ENCODE measurements at places on chromosomes 13 and 19.

DNA sequence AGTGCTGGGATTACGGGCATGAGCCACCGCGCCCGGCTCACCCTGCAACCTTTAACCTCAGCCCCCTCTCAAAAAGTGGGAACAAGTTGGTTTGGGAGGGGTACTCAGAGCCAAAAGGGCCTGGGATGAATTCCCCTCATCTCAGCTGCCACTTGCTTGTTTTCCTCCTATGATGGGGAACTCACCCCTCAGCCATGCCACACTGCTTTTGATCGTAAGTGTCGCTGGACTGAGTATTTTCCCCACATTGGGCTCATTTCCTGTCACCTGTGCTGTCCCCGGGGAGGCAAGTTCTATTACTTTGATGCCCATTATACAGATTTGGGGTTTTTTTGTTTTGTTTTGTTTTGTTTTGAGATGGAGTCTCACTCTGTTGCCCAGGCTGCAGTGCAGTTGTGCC, 6.5 kb downstream of the R3HDM4 start:
- DNase-seq, result no peak

DNA sequence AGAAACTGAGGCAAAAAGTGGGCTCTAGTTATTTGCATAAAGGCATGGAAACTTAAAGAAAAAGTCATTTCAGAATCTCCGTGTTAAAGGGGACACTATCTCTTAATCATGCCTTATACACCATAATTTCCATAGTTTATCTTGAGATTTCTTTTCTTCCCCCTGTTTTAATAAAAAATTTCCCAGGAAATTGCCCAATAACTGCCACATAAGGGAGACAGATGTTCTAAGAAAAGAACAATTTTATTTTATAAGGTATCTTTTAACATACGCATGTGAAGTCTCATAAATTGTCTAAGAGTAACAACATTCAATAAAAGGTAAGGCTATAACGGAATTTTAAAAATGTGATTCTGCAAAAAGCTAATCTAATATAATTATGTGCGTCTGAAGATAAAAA, 371.3 kb downstream of the IRS2 start:
- DNase-seq, result no peak

DNA sequence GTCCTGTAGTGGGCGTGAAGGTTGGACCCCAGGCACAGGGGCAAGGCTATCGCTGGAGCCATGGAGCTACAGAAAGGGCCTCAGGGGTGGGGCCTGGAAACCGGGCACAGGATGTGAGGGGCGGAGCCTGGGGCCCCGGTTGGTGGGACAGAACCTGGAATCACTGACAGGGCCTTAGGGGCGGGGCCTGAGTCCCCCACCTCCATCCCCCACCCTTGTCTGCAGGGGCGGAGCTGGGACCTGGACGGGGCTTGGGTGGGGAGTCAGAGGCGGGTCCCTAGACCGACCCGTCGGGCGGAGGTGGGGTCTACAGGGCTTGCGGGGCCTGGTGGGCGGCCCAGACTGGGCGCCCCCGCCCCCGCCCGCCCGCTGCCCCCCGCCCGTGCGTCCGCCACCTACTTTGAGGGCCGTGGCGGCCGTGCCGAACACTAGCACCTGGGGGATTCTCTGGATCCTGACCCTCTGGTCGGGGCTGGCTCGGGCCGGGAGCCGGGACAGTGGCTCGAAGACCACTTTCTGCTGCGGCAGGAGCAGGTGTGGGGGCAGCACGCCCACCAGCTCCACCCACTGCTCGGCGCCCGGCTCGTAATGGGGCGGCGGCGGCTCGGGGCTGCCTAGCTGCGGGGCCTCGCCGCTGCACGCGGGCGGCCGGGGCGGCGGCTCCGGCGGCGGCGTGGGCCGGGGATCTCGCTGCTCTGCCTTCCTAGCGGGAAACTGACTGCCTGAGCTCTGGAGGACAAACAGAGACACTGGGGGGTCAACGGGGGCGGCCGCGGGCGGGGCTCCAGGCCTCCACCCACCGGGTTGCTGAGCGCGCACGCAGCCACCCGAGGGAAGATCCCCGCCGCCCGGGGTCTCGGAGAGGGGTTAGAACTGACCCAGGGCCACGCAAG, 26.3 kb downstream of the DCAF15 start:
- DNase-seq, result peak; percentile 46

DNA sequence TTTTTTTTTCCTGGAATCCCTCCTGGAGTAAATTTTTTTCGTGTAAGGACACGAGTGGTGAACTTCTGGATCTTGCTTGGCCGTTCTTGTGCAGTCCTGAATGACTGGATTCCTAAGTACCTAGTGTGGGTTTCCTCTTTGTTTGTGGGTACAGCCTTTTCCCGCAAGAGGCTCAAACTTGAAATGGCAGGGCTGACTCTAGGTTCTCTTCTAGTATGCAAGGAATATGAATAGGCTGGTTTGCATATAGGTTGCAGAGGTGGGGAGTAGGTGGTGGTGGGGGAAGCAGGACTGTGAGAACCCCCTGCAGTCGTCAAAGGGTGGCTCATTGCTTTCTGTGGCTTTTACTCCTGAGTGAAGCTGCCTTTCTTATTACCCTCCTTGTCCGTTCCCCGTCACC, 13.6 kb downstream of the UBAC2 start:
- no peak for DNase-seq

GRCh38 chr19:48642862-48643261, 3.1 kb downstream of the CA11 start:
- no peak for DNase-seq

DNA sequence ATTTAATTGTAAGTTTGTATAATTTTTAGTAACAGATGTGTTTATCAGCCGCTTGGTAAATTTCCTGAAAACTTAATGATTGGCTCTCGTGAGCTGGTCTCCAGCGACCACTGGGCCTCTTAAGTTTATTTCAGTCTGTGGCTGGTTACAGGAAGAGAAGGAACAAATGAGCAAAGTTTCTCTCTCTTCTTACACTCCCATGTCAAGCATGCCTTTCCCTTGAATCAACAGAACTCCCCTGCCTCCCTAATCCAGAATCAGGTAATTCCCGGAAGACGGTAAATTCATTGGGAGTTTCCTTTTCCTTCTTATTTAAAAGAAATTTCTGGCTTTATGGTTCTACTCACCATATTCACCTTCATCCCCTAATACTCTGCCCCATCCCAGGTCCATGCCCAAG, 52.5 kb upstream of the POMP start:
- no peak for DNase-seq

DNA sequence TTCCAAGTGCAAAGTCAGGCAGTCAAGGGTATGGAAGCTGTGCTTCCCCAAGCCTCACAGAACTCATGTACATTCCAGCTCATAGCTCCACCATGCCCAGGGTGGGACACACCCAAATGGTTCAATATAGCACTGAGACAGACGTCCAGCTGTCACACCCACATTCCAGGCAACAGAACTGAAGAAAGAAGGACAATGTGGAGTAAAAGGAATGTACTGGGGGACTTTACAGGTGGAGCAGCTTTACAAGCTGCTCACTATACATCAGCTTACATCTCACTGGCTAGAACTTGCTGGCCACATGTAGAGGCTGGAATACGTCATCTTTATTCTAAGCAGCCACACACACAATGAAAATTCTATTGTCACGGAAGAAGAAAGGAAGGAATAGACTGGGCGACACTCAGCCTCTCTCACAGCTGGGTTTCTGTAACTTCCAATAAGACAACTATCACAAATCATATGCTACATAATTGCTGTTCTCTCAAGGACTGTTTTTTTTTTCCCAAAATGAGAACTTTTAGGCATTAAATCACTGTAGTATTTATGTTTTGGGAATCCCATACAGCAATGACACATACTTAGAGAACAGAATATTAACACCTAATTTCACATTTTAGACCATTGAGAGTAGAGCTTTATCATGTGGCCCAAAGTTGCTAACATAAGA, 86.1 kb downstream of the KLF12 start:
- DNase-seq, result peak; percentile 24

GRCh38 chr13:40120288-40120687, 464.8 kb downstream of the COG6 start:
- DNase-seq, result peak; percentile 73

- DNase-seq, result no peak
Measured at GRCh38 chr13:98241976-98242375, 64.9 kb upstream of the RNF113B start.

GRCh38 chr13:64274481-64275217, 2859.0 kb upstream of the PCDH20 start:
- DNase-seq, result no peak

DNA sequence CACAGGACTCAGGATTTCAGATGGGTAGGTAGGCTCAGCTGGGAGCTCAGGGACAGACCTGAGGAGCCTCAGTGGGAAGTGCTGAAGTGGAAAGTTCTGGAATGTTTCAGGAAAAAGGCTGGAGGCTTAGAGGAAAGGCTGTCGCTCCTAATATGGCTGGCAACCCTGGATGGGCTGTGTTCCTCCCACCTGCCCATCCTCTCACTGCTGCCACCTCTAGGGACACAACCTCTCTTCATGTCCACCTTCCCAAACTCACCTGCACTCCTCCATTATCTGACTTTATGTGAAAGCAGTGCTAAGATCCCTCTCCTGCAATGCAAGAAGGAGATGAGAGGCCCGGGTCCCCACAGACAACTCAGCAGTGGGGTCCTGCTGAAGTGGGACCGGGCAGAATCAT, 5.8 kb upstream of the CEACAM21 start:
- no peak for DNase-seq

DNA sequence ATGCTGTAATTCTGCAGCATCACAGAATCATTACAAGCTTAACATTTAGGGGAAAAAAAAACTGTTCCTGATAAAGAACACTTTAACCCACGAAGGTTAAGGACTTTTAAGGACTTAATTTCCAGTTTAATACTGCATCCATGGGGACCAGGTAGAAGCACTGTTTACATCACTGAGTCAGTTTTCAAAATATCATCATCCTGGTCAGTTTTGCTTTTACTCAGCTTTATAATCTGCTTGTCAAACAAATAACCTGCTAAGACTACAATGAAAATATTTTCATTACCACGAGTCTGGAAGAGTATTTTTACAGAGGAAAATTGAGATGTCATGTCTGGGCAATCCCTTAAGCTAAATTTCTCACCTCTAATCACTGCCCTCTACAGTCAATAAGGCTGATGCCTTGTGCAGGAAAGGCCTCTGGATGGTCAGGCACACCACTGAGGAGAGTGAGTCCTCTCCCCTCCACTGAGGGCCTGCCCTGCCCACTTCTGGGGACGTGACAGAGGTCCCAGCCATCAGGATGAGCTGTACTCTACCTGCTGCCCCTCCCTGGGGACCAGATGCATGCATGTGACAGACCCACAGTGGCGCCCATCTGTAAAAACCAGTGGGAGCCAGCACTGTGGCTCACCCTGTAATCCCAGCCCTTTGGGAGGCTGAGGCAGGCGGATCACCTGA, 31.0 kb downstream of the FOXO1 start:
- no peak for DNase-seq

GRCh38 chr19:47608969-47609905, at the start of gene BICRA:
TSS of gene BICRA (plus strand) at chr19:47609134. CDS start at chr19:47673575, 64,441 bp downstream.
- DNase-seq, result peak; percentile 94

GRCh38 chr13:95684418-95684817, 7.5 kb downstream of the DNAJC3 start:
- no peak for DNase-seq

- DNase-seq, result no peak
Measured at GRCh38 chr13:103101500-103101899, 35.3 kb upstream of the SLC10A2 start.

- peak; percentile 86 for DNase-seq
Measured at GRCh38 chr19:50658441-50659317, 9.4 kb downstream of the C19orf81 start.

- DNase-seq, result peak; percentile 23
Measured at GRCh38 chr13:40776681-40777165, 5.7 kb upstream of the MRPS31 start.

DNA sequence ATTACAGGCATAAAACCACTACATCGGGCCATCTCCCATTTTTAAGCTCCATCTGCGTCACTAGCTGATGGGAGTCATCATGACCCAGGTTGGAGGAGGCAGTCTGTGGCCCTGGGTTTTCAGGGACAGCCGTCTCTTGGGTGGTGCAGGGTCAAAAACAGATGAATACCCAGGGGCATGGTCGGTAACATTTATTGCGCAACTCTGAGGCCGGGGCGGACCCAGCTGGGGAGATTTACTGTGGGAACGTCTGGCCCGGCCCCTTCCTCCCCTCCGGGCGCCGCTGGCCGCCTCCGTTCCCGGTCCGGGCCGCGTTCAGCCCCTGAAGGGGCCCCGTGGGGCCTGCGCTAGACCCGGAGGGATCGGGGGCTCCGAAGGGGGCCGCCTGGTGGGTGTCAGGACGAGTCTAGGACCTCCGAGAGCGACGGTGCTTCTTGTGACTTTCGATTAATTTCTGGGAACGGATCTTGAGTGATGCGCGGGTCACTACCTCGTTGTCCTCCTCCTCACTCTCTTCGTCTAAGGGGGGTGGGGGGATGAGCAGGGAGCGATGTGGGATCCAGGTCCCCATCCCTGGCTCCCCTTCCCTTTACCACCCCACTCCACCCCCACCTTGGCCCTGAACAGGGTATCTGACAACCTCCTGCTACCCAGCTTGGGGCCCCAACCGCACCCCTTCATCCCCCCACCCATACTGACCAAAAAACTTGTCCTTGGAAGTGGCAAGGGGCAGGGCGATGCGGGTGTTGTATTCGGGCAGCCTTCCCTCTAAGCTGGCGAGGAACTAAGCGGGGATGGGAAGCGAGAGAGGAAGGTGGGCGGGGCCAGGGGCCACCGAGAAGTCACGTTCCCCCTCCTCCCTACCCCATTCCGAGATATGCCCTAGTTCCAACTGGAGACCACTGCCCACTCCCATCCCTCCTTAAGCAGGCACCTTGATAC, 1.6 kb upstream of the RGL3 start:
- peak; percentile 67 for DNase-seq

DNA sequence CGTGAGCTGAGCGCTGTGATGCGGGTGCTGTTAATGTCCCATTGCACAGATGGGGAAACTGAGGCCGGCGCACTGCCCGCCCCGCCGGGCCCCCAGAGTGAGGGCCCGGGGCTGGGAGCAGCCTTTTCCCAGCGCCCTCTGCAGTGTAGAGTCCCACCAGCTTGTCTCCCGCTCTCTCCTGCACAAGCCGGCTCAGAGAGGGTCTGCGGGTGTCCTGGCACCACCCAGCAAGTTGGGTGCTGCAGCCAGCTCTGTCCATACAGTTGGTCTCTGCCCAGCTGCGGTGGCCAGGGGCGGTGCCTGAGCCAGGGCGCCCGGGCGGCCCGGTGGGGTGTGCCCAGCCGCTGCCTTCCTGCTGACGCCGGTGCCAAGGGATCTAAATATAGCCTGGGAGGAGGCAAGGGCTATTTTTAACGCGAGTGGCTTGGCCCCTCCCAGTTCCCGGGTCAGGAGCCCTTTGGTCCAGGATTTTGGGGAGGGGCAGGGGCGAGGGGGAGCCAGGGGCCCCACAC, 19.3 kb downstream of the GADD45B start:
- DNase-seq, result peak; percentile 95
